ENCODE measurements at places on chromosomes 16 and 17.

GRCh38 chr16:56513972-56514371 lies 5.9 kb downstream of the BBS2 start:
- H3K27ac ChIP-seq = no peak overlapping the region
- no peaks in the 10 kb centered on the region for H3K27me3 ChIP-seq
- peaks cover 14% of the 10 kb centered on the region for H3K4me1 ChIP-seq
- peaks cover 13% of the 10 kb centered on the region for H3K36me3 ChIP-seq
- DNase-seq = peak; percentile 60
- H3K4me3 ChIP-seq = no peak overlapping the region

GRCh38 chr16:75053791-75054555 lies 55.1 kb downstream of the ZNRF1 start:
- peaks cover 5% of the 10 kb centered on the region for H3K4me1 ChIP-seq
- no peaks in the 10 kb centered on the region for H3K36me3 ChIP-seq
- no peak for DNase-seq
- no peak overlapping the region for H3K4me3 ChIP-seq

GRCh38 chr17:45175759-45176115 lies 14.1 kb downstream of the HEXIM2 start:
- peak; percentile 23 for DNase-seq
- H3K4me1 ChIP-seq = peaks cover 33% of the 10 kb centered on the region
- H3K4me3 ChIP-seq = no peak overlapping the region
- no peak overlapping the region for H3K27ac ChIP-seq

- H3K36me3 ChIP-seq = no peaks in the 10 kb centered on the region
- DNase-seq = peak; percentile 68
- no peaks in the 10 kb centered on the region for H3K4me1 ChIP-seq
Observed at GRCh38 chr17:48746916-48747444, 18.4 kb upstream of the HOXB13 start.

DNA sequence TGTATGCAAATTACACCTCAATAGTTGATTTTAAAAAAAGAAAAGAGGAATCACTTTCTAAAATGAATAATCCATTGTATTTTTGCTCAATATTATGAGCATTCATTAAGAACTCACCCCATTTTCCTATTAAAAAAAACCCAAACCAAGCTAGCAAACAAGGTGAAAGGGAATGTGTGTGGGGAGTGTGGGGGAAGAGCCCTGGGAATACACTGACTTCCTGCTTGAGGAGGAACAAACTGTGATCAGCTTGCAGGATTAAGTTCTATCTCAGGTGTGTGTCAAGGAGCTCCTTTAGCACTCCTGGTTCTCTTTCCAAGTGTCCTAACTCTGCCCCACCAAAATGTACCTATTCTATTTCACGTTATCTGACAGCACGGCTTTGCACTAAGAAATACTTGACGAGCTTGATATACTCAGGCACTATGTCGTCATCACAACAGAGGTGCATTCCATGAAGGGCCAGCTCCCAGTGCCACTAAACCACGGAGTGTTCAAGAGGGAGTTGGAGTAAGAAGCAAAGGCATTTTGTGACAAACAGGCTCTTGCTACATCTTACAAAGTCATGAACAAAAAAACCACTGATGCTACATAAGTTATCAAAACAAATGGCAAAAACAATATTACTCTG lies 73.2 kb downstream of the MYH10 start:
- DNase-seq = no peak
- no peaks in the 10 kb centered on the region for H3K27me3 ChIP-seq
- H3K36me3 ChIP-seq = peaks cover 11% of the 10 kb centered on the region
- H3K27ac ChIP-seq = no peak overlapping the region
- H3K4me1 ChIP-seq = peaks cover 3% of the 10 kb centered on the region

GRCh38 chr17:19411631-19412030 lies 599 bp downstream of the RNF112 start:
- no peak overlapping the region for H3K4me3 ChIP-seq
- no peaks in the 10 kb centered on the region for H3K36me3 ChIP-seq
- peak; percentile 48 for DNase-seq
- H3K27ac ChIP-seq = no peak overlapping the region
- H3K27me3 ChIP-seq = no peaks in the 10 kb centered on the region
- H3K4me1 ChIP-seq = peaks cover 16% of the 10 kb centered on the region

GRCh38 chr16:13061691-13062090 lies 160.3 kb downstream of the SHISA9 start:
- no peaks in the 10 kb centered on the region for H3K4me1 ChIP-seq
- H3K27me3 ChIP-seq = no peaks in the 10 kb centered on the region
- no peak overlapping the region for H3K27ac ChIP-seq
- no peaks in the 10 kb centered on the region for H3K36me3 ChIP-seq

- H3K36me3 ChIP-seq = peaks cover 7% of the 10 kb centered on the region
- DNase-seq = peak; percentile 85
- H3K27me3 ChIP-seq = no peaks in the 10 kb centered on the region
- no peak overlapping the region for H3K27ac ChIP-seq
Observed at GRCh38 chr16:57753448-57754353, 18.1 kb downstream of the KATNB1 start.

DNA sequence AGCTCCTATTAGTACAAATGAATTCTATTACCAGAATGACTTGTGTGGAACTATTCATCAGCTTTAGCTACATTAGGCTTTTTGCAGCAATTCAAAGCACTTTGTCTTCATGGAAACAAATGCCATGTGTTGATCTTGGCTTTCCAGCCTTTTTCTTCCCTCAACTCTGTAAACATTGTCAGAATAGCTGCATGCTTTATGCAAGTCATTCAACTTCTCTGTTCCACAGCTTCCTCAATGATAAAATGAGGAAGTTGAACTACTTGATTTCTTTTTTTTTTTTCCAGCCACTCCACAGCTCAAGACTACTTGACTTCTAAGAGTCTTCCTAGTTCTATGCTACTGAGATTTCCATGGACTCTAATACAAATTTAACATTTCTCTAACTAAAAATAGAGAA lies 41.1 kb downstream of the KIAA0753 start:
- H3K27ac ChIP-seq = no peak overlapping the region
- peaks cover 66% of the 10 kb centered on the region for H3K36me3 ChIP-seq
- H3K4me3 ChIP-seq = no peak overlapping the region
- H3K4me1 ChIP-seq = no peaks in the 10 kb centered on the region

GRCh38 chr16:7638306-7638705 lies 305.7 kb downstream of the RBFOX1 start:
- no peak overlapping the region for H3K27ac ChIP-seq
- H3K4me1 ChIP-seq = no peaks in the 10 kb centered on the region
- no peak for DNase-seq
- no peak overlapping the region for H3K4me3 ChIP-seq
- H3K27me3 ChIP-seq = no peaks in the 10 kb centered on the region

DNA sequence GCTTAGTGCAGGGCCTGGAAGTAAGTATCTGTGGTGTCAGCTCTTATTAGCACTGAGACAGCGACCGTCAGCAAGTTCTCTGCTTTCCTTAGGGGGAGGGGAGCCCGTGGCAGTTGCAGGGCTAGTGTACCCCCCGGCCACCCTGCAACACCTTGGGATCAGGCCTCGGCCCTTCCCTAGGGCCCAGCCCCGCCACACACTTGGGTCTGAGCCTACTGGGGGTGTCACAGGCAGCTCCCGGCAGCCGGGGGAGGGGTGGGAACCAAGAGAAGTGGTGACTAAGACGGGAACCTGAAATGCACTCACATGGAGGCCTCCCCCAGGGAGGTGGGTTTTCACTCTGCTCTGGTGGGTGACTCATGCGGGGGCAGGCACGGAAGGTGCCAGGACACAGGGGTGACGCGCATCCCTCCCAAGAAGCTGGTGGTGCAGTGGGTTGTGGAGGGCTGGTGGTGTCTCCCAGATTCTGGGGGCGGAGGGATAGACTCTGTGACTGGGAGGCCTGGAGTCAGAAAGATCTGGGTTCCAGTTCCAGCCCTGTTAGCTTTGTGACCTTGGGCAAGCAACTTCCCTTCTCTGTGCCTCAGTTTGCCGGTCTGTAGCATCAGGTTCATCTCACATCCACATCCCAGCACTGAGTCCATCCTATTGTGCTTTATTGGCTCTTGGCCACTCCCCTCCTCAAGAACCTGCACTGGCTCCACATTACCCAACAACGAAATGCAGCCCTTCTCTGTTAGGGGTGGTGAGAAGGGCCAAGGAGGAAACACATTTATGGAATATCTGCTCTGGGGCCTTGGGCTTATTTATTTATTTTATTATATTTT lies 44.5 kb downstream of the LAT start:
- H3K4me1 ChIP-seq = peaks cover 13% of the 10 kb centered on the region
- peak; percentile 95 for DNase-seq
- H3K27me3 ChIP-seq = no peaks in the 10 kb centered on the region
- H3K4me3 ChIP-seq = peak overlapping the region; percentile 43

GRCh38 chr17:70120425-70120824 lies 45.4 kb downstream of the KCNJ16 start:
- H3K36me3 ChIP-seq = no peaks in the 10 kb centered on the region
- no peak overlapping the region for H3K4me3 ChIP-seq
- DNase-seq = no peak
- no peaks in the 10 kb centered on the region for H3K27me3 ChIP-seq

GRCh38 chr17:31744511-31744951 lies 114.5 kb downstream of the COPRS start:
- no peaks in the 10 kb centered on the region for H3K36me3 ChIP-seq
- H3K27me3 ChIP-seq = no peaks in the 10 kb centered on the region
- peaks cover 42% of the 10 kb centered on the region for H3K4me1 ChIP-seq
- peak overlapping the region; percentile 32 for H3K27ac ChIP-seq
- no peak overlapping the region for H3K4me3 ChIP-seq
- no peak for DNase-seq

GRCh38 chr17:4453812-4454591 lies 20.3 kb downstream of the SPNS3 start:
- H3K4me1 ChIP-seq = no peaks in the 10 kb centered on the region
- H3K27me3 ChIP-seq = no peaks in the 10 kb centered on the region
- peak; percentile 79 for DNase-seq
- no peaks in the 10 kb centered on the region for H3K36me3 ChIP-seq
- H3K4me3 ChIP-seq = no peak overlapping the region

DNA sequence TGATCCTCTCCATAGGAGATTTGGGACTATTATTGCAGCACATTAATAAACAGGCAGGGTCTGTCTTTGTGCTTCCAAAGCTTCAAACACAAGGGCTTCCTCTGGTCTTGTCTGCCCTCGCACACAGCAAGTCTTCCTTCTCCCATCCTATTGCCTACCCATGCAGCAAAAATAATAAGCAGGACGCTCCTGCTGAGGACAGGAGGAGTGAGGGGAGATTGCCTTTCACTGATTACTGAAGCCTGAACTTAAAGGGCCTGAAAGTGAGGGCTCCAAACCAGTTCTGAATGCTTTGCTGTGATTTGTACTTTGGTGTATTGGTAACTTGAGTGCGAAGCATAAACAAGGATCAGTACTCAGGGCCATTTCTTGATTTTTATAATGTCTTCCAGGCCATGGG lies 197.6 kb upstream of the XYLT1 start:
- H3K27ac ChIP-seq = no peak overlapping the region
- no peak for DNase-seq
- H3K4me3 ChIP-seq = no peak overlapping the region
- H3K27me3 ChIP-seq = no peaks in the 10 kb centered on the region

DNA sequence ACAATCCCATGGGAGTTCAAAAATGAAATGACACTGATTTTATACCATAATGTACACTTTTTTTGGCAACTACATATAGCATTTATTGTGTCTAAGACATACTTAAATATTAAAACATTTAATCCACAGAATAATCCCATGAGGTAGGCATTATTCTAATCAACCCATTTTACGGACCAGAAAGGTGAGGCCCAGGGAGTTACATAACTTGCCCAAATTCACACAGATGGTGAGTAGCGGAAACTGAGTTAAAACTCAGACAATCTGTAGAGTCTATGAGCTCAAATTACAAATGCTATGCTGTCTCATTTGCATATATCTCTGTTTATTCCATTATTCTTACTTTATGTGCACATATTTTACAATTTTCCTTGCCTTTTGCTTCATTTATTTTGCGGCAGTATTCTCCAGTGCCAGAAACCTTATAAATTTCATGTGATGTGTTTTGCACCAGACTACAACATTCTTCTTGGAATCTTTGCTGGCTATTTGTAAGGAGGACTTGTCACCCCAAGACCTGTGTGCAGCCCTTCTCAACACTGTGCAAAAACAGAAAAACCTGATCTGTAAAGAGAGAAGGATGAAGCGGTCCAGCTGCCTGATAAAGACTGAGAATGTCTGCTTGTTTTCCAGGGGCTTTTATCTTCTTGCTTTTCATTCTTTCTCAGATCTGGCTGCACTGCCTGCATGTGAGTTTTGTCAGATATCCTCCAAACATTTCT lies 2.3 kb upstream of the ABCA9 start:
- peak; percentile 6 for DNase-seq
- H3K27me3 ChIP-seq = no peaks in the 10 kb centered on the region
- H3K27ac ChIP-seq = no peak overlapping the region
- peaks cover 24% of the 10 kb centered on the region for H3K4me1 ChIP-seq

DNA sequence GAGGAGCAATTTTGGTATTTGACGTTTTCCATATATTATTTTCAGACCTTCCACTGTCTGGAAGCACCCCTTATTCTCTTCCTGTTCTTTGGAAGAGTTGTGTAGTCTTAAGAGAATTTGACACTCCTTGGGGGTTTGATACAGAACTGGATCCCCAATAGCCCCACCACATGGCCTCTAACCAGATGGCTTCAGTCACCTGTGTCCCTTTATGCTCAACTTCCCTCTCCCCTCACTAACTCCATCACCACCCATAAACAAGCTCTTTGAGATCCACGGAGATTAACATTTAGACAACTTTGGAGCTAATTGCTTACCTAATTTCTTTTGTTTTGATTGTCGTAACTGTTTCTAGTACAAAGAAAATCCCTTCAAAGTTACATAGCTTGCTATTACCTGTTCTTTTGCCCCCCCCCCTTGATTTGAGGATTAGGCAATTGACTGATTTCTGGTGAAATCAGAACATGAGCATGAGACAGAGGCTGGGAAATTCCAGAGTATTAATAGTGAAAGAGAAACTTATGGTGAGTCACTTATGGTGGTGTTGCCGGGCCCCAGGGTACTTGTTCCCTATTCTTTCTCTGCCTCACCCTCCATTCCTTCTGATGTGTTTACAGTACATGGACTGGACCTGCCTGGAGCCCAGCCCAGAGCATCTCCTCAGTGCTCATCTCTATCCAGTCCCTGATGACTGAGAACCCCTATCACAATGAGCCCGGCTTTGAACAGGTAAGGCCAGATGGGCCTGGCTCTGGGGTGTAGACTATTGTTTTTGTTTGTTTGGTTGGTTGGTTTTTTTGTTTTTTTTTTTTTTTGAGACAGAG lies 7.5 kb downstream of the UBE2Z start:
- no peak overlapping the region for H3K4me3 ChIP-seq
- H3K27ac ChIP-seq = peak overlapping the region; percentile 78
- DNase-seq = peak; percentile 88
- H3K36me3 ChIP-seq = peaks cover 75% of the 10 kb centered on the region
- peaks cover 33% of the 10 kb centered on the region for H3K4me1 ChIP-seq

- DNase-seq = peak; percentile 57
- no peaks in the 10 kb centered on the region for H3K36me3 ChIP-seq
- no peaks in the 10 kb centered on the region for H3K4me1 ChIP-seq
- H3K27ac ChIP-seq = no peak overlapping the region
- H3K4me3 ChIP-seq = no peak overlapping the region
Observed at GRCh38 chr16:52976539-52977167, 76.0 kb downstream of the CHD9NB start.
